Activated naive CD4-positive, alpha-beta T cell treated with anti-CD3 and anti-CD28 coated beads, Interleukin-2, amount 10 ng/mL, durations not matched to agents 7 days and 5 days (primary cell): ENCODE measurements at places on chromosomes 12 and 14.

GRCh38 chr12:48422060-48422459 lies 50.3 kb upstream of the ANP32D start:
- H3K27me3 ChIP-seq: no peaks in the 10 kb centered on the region
- no peak overlapping the region for H3K27ac ChIP-seq
- no peak overlapping the region for H3K4me3 ChIP-seq
- DNase-seq: no peak
- H3K4me1 ChIP-seq: no peaks in the 10 kb centered on the region

GRCh38 chr14:52175982-52176502 lies 91.5 kb upstream of the PTGDR start:
- peaks cover 3% of the 10 kb centered on the region for H3K27me3 ChIP-seq
- DNase-seq: peak; percentile 21
- peaks cover 20% of the 10 kb centered on the region for H3K4me1 ChIP-seq
- no peak overlapping the region for H3K4me3 ChIP-seq

DNA sequence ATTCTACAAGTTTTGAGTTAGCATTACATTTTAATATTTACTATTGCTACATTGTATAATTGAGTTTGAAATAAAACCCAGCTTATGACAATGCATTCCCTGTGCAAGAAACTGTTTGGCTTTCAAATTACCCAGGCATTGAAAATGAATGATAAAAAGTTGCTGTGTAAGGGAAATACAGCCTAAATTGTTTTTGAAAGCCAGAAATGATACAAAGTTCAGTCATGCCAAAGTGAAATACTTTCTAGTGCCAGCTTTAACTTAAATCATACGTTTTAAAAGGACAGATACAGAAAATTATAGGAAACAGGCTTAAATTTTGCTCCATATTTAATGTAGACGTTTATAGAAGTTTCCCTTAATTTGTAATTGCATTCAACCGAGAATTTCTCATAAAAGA lies 2.8 kb downstream of the MGAT2 start:
- no peaks in the 10 kb centered on the region for H3K27me3 ChIP-seq
- H3K4me1 ChIP-seq: peaks cover 57% of the 10 kb centered on the region
- H3K27ac ChIP-seq: peak overlapping the region; percentile 80
- DNase-seq: no peak

GRCh38 chr12:25775968-25776367 lies 182.5 kb upstream of the RASSF8 start:
- H3K36me3 ChIP-seq: no peaks in the 10 kb centered on the region
- H3K4me1 ChIP-seq: no peaks in the 10 kb centered on the region
- no peaks in the 10 kb centered on the region for H3K27me3 ChIP-seq
- no peak overlapping the region for H3K4me3 ChIP-seq

DNA sequence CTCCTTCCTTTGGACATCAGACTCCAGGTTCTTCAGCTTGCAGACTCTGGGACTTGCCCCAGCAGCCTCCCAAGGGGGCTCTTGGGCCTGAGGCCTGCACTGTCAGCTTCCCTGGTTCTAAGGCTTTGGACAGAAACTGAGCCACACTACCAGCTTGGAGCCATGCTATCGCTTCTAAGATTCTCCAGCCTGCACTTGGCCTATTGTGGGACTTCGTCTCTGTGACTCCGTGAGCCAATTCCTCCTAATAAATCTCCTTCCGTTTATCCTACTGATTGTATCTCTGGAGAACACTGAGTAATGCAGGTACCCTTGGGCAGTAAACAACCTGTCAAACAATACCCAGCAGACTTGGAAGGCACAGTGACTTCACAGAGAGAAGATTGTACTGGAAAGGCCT lies 24.9 kb upstream of the RHOJ start:
- no peak for DNase-seq
- no peaks in the 10 kb centered on the region for H3K36me3 ChIP-seq
- no peaks in the 10 kb centered on the region for H3K27me3 ChIP-seq
- no peak overlapping the region for H3K27ac ChIP-seq

GRCh38 chr12:14959916-14960496 lies 1.4 kb downstream of the ARHGDIB start:
- peaks cover 58% of the 10 kb centered on the region for H3K36me3 ChIP-seq
- DNase-seq: no peak
- H3K27ac ChIP-seq: peak overlapping the region; percentile 99
- peaks cover 52% of the 10 kb centered on the region for H3K4me1 ChIP-seq

DNA sequence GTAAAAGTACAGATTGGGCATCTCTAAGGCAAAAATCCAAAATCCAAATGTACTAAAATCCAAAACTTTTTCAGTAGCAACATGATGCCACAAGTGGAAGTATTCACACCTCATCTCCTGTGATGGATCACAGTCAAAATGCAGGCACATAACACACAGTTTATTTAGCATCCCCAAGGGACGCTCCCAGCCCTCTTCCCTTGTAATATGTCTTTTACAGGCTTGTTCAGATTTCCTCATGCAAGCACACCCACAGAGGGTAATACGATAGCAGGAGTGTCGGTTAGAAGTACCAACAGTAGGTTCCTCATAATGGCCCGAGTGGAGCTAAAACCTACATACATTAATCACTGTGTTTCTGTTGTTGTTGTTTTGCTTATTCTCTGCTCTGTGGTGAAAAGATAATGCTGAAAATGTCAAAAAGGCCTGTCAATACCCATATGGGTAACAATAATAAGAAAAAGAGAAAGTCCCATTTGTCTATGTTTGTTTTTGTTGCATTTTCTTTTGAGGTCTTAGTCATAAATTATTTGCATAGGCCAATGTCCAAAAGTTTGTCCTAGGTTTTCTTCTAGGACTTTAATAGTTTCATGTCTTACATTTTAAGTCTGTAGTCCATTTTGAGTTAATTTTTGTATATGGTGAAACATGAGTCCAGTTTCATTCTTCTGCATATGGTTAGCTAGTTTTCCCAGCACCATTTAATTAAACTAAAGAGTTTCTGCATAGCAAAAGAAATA lies 133.1 kb downstream of the LRIG3 start:
- no peaks in the 10 kb centered on the region for H3K36me3 ChIP-seq
- no peak for DNase-seq
- H3K4me3 ChIP-seq: no peak overlapping the region

DNA sequence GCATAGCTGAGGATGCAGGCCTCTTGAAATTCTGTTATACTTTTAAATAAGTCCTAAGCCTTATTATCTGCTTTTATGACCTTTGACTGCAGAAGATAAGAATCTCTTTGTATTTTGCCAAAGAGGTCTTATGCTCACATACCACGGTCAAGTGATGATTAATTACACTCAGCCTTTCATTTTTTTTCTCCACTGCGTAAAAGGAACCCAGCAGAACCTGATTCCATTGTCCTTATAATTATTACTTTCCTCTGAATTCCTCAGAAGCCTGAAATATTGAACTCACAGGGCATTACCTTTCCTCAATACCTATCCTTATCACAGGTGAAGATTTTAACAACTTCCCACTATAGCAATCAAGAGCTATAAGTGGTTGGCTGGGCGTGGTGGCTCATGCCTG lies 498.7 kb upstream of the RPL10L start:
- H3K27ac ChIP-seq: no peak overlapping the region
- H3K4me1 ChIP-seq: no peaks in the 10 kb centered on the region
- DNase-seq: no peak
- no peak overlapping the region for H3K4me3 ChIP-seq
- H3K27me3 ChIP-seq: no peaks in the 10 kb centered on the region
- no peaks in the 10 kb centered on the region for H3K36me3 ChIP-seq

DNA sequence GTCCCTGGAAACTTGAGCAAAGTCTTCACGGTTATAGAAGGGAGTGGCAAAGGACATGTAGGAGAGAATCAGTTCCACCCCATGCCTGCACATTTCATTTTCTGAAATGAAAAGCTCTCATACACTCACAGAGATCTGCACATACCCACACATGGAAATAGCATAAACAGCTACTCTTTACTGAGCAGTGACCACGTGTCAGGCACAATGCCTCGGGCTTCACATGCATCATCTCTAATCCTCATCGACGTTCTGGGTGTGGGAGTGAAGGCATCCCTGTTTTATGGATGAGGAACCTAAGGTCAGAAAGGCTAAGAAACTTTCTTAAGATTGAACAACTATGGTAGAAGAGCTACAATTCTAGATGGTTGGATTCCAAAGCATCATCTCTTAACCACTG lies 198.8 kb downstream of the DAD1 start:
- no peak for DNase-seq
- H3K27ac ChIP-seq: no peak overlapping the region
- H3K27me3 ChIP-seq: no peaks in the 10 kb centered on the region
- H3K4me3 ChIP-seq: no peak overlapping the region

DNA sequence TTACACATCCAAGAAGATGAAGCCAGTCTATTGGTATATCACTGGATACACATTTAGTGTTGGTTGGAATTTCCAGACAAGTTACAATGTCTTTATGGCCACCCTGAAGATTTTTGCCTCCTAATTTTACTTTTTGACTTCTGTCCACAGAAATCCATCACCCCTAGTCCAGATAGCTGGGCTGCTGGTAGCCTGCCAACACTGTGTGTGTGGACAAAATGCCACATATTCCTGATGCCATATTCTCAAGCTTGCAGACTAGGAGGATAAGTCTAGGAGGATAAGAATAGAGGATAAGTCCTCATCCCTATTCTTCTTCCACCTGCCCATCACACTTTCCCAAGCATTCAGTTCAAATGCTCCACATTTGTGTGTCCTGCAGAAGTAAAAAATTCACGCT lies 4.6 kb downstream of the ESR2 start:
- H3K27me3 ChIP-seq: peaks cover 22% of the 10 kb centered on the region
- no peak overlapping the region for H3K27ac ChIP-seq
- no peak for DNase-seq

DNA sequence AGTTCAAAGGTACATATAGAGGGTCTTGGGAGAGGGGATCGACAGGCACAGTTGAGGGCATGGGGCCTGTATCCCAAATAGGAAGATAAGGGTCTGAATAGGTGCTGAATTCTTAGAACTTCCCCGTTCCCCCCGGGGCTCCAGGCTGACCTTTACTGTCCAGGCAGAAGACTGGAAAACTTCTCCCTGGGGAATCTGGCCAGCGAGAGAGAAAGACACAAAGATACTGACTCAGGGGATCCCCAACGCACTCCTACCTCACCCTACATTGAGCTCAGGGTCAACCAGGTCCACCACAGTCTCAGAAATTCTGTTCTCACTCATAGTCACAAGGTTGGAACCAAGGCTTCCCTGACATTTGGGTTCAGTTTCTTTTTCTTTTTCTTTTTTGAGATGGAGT lies 46.2 kb downstream of the ACACB start:
- peaks cover 2% of the 10 kb centered on the region for H3K4me1 ChIP-seq
- no peaks in the 10 kb centered on the region for H3K27me3 ChIP-seq
- DNase-seq: no peak

DNA sequence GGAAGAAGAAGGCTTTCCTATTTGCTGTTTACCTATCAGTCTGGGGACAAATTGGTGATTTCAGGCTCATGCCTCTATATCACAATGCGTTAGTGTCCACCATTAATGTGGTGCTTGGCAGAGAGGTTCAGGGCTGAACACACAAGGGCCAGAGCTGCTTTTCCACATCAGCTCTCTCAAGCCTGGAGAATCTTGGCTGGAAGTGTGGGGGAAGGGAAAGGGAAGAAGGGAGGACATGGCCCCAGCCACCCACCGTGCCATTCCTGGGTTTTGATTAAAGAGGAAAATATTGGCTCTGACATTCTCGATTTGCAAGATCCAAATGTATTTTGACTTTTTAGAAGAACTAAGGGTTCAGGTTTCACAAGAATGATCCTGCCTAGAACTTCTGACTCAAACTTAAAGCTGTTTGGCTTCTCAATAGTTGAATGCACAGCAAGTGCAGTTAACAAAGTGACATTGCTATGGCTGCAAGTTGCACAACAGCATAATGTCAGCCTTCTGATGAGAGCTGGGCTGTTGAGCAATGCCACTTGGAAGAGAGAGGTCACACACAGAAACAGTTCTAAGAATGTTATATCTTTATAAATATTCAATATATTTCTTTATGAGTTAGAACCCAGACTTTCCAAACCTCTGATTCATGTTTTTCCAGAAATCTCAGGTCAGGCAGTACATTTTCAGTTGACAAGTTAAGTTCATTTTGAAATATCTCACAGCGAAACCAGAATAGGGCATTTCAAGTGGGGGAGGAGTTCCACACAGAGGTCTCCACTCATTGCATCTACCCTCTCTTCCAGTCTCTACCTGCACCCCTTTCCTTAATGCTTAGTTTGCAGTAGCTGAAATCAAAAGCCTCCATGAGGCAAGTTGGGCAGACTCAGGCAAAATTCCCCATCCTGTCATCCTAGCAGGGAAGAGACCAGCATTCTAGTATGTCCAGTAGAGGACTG lies 25.3 kb downstream of the IGF1 start:
- no peaks in the 10 kb centered on the region for H3K36me3 ChIP-seq
- peaks cover 4% of the 10 kb centered on the region for H3K27me3 ChIP-seq
- H3K4me3 ChIP-seq: no peak overlapping the region
- H3K4me1 ChIP-seq: no peaks in the 10 kb centered on the region
- H3K27ac ChIP-seq: no peak overlapping the region

DNA sequence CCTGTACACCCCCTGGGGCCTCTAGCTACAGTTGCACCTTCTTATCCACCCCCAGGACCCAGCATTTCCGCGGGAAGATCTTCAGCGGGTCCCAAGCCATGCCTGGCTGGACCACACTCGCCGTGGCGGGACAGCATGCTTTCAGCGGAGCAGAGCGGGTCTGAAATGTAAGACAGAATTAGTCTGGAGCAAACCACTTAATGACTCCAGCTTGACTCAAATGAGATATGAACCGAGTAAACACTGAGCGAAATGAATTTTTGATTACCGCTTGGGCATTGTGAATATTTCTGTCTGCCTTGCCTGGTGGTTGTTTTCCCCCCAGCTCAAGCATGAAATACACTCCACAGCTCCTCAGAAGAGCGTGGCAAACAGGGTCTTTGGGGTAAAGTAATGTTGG lies 60.8 kb downstream of the SLC24A4 start:
- peaks cover 14% of the 10 kb centered on the region for H3K27me3 ChIP-seq
- DNase-seq: no peak
- no peaks in the 10 kb centered on the region for H3K4me1 ChIP-seq

DNA sequence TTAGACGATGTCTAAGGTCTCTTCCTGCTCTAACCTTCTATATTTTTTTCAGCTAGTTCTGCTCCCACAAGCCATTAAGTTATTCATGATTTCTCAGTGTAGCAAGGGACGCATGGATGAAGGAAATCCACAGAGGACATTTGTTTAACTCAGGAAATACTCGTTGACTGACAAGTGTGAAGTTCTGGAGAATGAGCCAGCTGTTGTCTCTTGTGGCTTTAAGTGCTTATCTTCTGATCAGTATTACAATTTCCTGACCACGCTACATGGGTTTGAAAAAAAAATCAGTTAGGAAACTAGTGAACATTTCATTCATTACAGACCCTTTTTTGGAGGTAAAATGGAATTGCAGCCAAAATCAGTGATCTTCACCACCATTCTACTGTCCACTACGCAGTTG lies 53.1 kb downstream of the GUCY2C start:
- peak overlapping the region; percentile 26 for H3K4me3 ChIP-seq
- H3K36me3 ChIP-seq: no peaks in the 10 kb centered on the region
- peak overlapping the region; percentile 52 for H3K27ac ChIP-seq
- H3K4me1 ChIP-seq: peaks cover 27% of the 10 kb centered on the region
- H3K27me3 ChIP-seq: no peaks in the 10 kb centered on the region

- H3K4me1 ChIP-seq: no peaks in the 10 kb centered on the region
- no peak overlapping the region for H3K4me3 ChIP-seq
- peak; percentile 47 for DNase-seq
- H3K36me3 ChIP-seq: no peaks in the 10 kb centered on the region
- no peaks in the 10 kb centered on the region for H3K27me3 ChIP-seq
Observed at GRCh38 chr14:100524933-100525243, 62.3 kb downstream of the BEGAIN start.
